NCI-H2081 (cell line): ENCODE measurements at places on chromosomes 5 and 9.

DNA sequence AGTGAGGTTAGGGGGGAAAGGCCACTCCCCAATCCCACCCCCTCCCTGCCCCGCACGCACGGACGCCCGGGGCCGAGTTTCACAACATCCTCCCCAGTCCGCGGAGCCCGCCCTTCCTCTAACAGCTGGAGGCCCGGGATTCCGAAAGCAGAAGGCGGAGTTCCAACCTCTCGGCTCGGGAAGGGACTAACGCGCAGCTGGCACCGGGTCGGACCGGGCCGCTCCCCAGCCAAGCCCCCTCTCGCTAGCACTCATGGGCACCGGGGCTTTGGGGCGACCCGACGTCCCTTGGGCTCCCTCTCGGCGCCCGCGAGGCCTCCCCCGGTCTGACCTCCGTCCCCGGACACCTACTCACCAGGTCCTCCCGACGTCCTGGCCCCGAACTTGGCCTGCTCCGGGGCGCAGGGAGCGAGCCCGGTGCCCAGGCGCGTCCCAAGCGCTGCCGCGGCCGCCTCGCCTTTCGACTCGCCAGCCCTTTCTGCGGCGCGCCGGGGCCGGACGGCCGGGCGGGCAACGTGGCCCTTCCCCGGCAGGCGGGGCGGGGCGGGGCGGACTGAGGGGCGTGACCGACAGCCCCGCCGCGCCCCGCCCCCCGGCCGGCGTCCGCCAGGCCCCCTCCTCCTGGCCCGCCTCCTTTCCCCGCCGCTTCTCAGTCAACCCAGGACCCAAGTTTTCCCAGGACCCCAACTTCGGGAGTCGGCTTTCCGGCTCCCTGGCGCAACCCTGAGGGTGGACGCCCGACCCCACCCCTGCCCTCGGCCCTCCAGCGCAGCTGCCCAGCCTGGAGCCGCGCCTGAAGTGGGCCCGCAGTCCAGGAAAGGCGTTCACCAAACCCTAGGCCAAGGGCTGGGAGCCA, at the start of gene MGAT1:
TSS of gene MGAT1 (minus strand) at position 482 of the 856 bp plus-strand sequence. CDS start 9,835 bp downstream, outside the sequence.
- DNase-seq: peak; percentile 60

DNA sequence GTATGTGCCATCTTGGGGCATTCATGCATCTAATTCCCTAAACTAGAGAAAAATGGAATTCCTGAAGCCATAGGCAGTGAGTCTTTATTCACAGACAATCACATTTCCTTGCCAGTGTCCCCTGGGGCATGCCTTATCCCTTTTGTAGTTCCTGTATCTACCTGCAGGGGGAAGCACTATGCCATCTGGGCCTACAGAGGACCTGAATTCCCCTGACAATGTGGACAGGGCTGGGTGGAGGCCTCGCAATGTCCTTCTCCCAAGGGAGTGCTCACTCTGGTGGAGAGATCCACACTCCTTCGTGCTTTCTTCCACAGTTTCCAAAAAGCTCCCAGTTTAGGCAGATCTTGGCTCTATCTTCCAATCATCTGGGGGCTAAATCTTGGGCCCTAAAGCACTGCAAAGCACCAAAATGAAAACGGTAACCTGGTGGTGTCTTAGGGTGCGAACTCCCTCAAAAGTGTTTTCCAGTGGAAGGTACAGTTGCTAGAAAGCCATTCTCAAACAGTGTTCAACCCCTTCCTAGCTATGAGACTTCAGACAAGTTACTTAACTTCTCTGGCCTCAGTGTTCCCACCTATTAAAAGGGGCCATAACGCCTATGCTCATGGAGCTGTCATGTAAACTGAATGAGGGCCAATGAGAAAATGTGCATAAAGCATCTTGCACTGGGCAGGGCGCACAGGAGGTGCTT, 17.5 kb downstream of the WHRN start:
- DNase-seq: peak; percentile 55

DNA sequence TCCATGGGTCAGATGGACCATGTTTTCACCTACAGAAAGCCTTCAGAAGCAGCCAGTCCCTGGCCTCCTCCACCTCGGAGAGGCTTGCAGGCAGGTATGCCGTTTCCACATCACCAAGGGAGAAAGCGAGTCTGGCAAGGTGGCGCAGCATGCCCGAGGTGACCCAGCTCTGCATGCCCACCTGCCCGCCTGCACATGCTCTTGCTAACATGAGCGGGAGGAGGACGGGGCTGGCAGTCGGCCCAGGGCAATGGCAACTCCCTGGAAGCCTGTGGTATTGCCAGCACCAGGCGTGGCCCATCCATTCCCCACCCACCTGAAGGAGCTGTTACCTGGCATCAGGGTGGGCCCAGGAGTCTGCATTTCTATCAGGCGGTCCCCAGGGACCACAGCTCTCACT, 3.3 kb upstream of the NINJ1 start:
- no peak for DNase-seq

DNA sequence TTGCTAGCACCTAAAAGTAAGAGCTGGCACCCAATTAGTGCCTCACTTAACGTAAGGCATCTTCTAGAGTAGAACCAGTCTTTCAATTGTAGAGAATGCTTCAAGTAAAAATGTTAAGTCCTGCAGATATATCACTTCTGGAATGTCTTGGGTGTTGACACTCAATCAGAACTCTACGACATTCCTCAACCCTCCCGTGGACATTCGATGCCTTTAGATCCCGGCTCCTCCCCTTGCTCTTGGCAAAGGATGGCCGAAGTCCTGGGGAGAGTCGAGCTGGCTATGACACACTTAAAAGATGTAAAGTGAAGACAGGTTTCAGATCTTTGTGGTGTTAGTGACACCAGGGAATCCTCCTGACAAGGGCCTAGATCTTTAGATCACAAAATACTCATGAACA, 87.5 kb upstream of the ERCC6L2 start:
- DNase-seq: no peak

DNA sequence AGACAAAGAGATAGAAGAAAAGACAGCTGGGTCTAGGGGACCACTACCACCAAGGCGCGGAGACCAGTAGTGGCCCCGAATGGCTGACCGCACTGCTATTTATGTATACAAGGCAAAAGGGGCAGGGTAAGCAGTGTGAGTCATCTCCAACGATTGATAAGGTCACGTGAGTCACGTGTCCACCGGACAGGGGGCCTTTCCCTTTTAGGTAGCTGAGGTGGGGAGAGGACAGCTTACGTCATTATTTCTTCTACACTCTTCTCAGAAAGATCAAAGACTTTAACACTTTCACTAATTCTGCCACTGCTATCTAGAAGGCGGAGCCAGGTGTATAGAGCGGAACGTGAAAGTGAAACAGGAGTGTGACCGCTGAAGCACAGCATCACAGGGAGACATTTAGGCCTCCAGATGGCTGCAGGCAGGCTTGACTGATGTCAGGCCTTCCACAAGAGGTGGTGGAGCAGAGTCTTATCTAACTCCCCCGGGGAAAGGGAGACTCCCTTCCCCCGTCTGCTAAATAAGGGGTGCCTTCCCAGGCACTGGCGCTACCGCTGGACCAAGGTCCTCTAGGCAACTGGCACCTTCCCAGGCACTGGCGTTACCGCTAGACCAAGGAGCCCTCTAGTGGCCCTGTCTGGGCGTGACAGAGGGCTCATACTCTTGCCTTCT, 6.1 kb upstream of the PRR16 start:
- peak; percentile 71 for DNase-seq

GRCh38 chr5:51225789-51226742, 157.2 kb upstream of the ISL1 start:
- DNase-seq: peak; percentile 59

DNA sequence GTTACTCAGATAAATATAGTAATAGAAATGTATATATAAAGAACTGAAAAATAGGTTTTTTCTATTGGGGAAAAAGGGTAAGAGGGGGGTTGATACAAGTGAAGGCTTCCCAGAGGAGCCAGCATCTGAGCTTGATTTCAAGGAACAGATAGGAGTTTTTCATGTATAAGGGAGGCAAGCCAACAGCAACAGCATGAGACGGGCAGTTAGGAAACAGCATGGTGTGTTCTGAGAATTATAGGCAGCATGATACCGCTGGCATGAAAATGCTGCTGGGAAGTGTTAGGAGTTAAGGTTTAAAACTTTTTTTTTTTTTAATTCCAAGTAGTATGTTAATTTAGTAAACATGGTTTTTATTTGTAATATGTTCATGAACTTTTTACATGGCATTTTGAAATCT, 9.7 kb downstream of the CDC37L1 start:
- no peak for DNase-seq

DNA sequence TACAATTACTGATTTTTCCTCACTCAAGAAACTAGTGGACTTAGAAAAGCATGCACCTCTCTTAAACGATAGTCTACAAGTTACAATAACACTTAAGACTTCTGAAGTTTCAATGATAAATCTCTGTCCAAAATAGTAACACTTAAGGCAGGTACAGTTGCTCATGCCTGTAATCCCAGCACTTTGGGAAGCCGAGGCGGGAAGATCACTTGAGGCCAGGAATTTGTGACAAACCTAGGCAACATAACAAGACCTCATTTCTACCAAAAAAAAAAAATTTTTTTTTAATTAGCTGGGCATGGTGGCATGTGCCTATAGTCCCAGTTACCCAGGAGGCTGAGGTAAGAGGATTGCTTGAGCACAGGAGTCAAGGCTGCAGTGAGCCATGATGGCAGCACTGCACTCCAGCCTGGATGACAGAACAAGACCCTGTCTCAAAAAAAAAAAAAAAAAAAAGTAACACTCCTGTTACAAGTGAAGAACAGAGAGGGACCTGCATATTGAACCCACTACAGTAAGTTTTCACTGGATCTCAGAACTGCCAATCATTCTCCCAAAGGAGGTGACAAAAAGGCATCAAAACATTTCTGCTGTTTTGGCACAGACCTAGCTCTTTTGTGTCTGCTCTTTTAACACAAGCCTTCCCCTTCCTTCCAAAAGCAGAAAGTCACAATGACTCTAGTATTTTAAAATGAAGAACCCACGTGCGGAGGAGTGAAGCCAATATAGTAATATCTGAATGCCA, 3.5 kb downstream of the ABITRAM start:
- DNase-seq: no peak

GRCh38 chr9:36903541-36904435, 130.3 kb downstream of the PAX5 start:
- no peak for DNase-seq

DNA sequence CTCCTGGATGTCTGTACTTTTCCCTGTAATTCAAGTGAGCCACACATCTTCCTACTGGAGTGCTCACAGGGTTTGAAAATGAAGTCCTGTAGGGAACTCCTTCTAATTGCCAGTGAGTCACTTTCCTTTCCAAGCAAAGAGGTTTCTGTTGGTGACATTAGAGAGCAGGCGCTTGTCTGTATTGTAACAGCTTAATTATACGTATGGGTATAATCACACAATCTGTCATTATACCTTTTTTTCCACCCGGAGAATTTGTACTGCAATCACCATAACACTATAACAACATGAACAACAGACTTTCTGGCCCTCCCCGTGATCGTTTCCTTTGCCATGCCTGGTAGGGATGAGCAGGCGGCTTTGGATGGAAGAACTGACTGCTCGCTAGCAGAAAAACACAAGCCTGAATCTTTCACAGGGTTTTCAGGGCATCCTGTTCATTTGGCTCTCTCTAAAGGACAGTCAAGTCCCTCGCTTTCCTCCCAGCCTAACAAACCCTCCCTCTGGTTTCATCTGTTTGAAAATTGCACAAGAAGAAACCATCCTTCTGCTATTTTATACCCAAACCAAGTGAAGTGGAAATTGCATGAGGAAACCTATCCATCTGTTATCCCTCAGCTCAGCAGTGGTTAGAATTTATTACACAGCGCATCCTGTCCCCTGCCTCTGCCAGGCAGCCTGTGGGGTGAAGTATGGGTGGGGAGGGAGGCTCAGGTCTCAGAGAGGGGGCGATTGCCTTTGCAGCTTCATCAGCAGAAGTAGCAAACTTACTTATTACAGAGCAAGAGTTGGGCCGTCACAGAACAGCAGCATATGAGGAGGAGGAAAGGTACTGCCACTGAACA, 307.0 kb upstream of the TLE4 start:
- DNase-seq: peak; percentile 98

DNA sequence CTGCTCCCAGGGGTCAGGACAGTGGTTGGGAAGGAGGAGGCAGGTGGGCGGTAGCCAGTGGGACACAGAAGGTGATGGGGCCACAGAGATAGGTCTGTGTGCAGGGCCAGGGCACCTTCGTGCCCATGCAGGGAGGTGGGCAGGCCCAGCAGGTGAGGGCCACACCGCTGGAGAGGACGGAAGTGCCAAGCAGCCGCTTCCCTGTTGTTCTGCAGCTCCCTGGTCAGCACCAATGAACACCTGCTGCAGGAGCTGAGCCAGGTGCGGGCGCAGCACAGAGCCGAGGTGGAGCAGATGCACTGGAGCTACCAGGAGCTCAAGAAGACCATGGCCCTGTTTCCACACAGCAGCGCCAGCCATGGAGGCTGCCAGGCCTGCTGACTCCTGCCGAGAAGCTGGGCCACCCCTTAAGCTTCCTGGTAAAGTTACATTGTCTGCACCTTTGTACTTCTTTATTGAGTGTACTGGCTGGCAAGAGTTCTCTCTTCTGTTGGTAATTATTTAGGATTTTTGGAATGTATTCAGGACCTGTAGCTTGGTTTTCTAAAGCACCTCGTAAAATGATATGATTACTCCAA, 40.3 kb downstream of the TPPP start:
- peak; percentile 95 for DNase-seq

DNA sequence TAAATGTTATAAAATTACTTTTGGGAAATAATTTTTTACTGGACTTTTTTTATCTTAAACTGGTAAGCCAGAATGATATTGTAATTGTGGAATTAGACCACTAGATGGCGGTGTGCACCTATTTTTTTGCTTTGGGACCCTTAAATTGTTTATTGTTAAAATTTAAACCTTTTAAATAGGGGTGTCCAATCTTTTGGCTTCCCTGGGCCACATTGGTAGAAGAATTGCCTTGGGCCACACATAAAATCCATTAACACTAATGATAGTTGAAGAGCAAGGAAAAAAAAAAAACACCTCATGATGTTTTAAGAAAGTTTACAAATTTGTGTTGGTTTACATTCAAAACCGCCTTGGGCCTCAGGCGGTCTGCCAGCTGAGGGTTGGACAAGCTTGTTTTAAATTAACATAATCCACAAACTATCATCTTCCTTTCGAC, 28.4 kb upstream of the GADD45G start:
- peak; percentile 10 for DNase-seq

- no peak for DNase-seq
Measured at GRCh38 chr5:135296900-135297816, 101.9 kb downstream of the MACROH2A1 start.

GRCh38 chr5:100799166-100799565, 103.9 kb downstream of the ST8SIA4 start:
- DNase-seq: no peak

- DNase-seq: no peak
Measured at GRCh38 chr5:171574376-171574775, 154.9 kb downstream of the FGF18 start.

GRCh38 chr5:64166201-64166959, 737 bp downstream of the RNF180 start:
- no peak for DNase-seq

DNA sequence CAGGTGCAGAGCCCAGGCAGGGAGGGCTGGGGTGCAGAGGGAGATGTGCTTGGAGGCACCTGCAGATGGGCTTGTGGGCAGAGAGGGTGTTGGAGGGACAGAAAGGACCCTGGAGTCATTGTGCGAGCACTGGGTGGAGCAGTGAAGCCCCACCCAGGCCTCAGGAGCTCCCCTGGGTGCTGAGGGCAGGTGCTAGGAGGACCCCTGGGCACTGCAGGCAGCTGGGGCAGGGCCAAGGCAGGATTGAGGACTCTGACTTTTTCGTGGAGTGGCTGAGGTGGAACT, 10.3 kb upstream of the SLC6A18 start:
- no peak for DNase-seq

GRCh38 chr9:114488398-114489129, 16.7 kb downstream of the WHRN start:
- DNase-seq: no peak
